ENCODE measurements at places on chromosomes 2 and 18. TPM values are rescaled to one million over a fixed set of nuclear protein-coding genes. Genes with fewer than 3 reads are reported as not detected.

ASB18 gene
- not detected for total RNA-seq

C2orf66 gene
- total RNA-seq = 1.1 TPM

UNC80 gene
- 0.06 TPM for total RNA-seq

TRIM43 gene
- not detected for total RNA-seq

TSPYL6 gene
- 0.06 TPM for total RNA-seq

RAMP1 gene
- total RNA-seq = not detected

Data from glomerular endothelial cell (primary cell).